ENCODE measurements at places on chromosomes 6 and 20.

- DNase-seq: no peak
These were observed 59.2 kb upstream of the FOXO3 start for GRCh38 chr6:108501559-108501958.

DNA sequence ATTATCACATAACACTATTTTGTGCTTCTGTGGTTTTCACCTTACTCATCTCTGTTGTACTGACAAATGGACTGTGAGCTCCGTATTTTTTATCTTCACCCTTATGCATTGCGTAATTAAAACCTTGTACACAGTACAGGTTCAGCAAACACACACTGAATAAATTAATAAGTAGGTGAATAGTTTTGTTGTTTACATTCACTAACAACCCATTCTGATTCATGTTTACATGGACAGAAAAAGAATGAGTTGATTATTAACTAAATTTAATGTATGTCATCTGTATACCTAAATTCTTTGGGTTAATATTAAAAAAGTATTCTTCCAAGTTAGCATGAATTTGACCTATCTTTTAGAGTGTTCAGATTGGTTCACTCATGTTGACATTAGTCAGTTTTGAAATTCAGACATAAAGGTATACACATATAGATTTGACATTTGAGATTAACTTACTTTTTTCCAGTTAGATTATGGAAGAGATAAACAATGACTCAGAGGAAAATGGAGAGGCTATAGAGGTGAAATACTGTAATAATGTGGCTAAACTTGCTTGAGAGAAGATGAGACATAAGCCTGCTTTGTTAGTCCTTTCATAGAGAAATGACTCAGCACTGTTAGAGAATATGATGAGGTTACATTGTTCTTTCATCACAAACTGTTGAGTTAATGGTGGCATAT is 541.7 kb upstream of the FLRT3 start:
- no peak for DNase-seq

- DNase-seq: no peak
These were observed at the start of gene RAMACL for GRCh38 chr6:166586424-166587156. Gene RAMACL (minus strand): TSS chr6:166586678. CDS start chr6:166586477, 201 bp downstream.

DNA sequence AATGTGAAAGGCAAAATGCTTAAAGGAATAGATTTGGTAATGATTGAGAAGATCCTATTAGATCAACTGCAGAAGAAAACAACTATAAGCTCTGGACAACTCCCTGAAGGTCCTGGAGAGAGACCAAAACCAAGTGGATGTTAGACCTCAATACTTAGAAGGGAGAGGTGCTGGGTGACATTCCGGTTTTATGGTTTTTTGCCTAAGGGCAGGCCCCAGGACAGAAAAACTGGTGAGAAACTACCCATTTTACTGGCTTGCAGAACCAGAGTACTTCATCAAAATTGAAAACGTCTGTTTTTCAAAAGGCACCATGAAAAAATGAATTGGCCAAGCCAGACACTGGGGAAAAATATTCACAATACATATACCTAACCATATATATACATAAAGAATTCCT is 26.3 kb downstream of the SAMHD1 start:
- DNase-seq: no peak

DNA sequence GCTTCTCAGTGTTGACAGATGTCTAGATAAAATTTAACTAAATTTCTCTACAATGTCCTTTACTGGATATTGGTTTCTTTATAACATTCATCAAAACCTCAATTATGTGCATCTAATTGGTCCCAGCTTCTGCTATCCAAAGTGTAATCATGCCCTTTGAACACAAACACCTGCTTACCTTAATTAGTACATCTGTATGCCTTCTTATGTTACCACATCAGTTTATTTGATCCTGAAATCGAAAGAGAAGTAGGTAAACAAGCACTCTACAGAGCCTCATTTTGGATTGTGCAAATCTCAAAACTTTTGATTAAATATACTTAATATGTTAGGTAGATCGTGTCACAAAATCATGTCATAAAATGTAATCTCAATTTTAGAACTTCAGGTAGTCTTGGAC is 36.5 kb downstream of the TAB2 start:
- DNase-seq: no peak

DNA sequence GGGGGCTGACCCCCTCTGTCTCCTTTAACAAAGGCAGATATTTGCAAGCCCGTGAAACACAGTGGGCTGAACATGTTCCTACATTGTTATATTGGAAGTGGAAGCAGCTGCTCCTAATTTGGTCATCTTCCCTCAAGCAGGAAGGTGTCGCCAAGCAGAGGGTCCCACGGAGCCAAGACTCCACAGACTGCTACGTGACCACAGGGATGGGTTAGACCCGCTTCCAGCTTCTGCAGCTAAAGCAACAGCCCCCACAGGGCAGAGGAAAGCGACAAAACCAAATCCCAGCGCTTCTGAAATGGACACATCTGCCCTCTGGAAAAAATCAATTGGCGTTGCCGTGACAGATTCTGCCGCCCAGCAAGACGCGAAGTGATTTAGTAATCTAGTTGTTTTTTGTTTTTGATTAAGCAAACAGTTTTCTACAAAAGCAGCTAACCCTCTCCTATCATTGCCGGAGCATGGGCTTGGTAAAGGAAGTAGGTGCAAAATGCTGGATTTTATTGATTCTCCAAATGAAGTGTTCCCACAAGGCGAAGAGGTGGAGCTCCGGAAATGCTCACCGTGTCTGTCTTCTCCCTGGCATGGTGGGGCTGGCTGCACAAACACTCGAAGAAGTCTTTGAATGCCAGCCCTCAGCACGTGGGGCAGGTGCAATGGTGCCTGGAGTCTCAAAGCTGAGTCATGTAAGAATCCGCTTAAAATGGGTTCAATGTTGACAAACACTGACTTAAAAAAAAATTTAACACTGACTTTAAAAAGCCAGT is 79.4 kb upstream of the FRMD1 start:
- DNase-seq: no peak

DNA sequence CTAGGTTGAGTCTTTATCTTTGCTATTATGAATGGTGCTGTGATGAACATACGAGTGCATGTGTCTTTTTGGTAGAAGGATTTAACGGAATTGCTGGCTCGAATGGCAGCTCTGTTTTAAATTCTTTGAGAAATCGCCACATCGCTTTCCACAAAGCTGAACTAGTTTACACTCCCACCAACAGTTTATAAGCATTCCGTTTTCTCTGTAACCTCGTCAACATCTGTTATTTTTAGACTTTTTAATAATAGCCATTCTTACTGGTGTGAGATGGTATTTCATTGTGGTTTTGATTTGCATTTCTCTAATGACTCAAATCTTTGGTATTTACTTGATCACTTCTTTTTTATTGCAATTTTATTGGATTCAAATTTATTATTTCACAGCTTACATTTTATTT is 117.4 kb upstream of the HDGFL1 start:
- DNase-seq: no peak

DNA sequence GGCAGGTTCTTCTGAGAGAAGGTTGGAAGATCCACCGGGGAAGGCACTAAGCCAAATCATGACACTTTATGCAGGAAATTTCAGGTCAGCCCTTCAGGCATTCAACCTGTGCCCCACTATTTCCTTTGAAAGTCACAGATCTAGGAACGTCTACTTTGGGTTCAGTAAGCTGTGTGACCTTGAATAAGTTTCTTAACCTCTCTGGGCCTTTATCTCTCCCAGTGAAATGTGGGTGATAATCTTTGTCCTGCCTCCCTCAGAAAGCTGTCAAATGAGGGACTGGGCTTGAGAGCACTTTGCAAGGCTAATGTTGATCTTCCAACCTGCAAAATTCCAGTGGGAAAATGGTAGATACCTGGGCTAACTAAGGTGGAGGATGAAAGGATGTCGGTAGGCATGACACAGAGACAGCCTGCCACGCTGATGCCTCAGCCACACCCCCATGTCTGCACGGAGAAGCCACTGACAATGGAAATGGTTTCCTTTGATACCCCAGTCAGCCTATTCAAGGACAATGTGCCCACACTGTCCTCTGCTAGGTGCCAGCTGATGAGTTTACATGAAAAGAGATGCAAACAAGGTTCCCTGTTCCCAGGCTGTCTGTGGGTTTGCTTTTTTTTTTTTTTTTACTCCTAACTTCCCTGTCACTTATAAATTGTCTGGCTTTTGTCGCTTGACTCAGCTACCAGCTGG is 9.3 kb downstream of the BNIP5 start:
- no peak for DNase-seq

DNA sequence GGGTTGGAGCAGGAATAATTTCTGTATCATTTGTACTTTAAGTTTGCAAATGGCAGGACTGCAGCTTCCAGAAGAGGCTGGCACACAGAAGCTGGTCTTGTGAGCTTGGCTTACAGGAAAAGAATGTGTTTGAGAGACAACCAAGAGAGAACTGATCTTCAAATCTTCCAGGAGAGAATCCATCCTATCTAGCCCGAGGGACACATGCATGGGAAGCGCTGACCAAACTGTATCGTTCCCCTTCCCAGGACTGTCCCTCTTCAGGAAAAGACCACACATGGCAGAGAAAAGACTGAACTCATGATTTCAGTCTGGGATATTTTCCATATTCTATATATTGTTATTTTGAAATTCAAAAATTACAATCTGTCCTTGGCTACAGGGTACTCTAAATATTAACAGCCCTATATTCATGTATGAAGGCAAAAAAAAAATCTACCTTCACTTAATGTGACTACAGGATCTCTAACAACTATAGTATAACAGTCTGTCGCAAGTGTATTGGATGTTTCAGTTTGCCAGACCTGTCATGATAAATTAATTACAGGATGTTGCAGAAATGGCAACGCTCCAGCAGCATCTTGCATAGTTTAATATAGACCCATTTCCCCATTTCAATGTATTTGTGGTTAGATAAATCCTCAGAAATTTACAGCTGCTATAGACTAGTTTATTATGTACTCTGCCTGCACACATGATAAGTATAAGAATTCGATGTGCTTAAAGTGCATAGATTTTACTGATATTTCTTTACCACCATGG is 99.4 kb downstream of the MYB start:
- no peak for DNase-seq
